HepG2 (cell line): ENCODE measurements at places on chromosomes 7 and 10. TPM values are rescaled to one million over a fixed set of nuclear protein-coding genes. Genes with fewer than 3 reads are reported as not detected.

The TUBAL3 gene
- total RNA-seq: 0.07 TPM in 1 of 2 replicates, not detected in the other

The CXCL12 gene
- not detected in 2 replicates for total RNA-seq

The UPK3BL1 gene
- 3.5 and 6.3 TPM in 2 replicates for total RNA-seq

The HOXA11 gene
- total RNA-seq: not detected in 2 replicates

The SEMA3D gene
- 0.07 TPM in 1 of 2 replicates, not detected in the other for total RNA-seq

The PCDH15 gene
- total RNA-seq: not detected in 2 replicates

The FAM237B gene
- not detected in 2 replicates for total RNA-seq

The CUL2 gene
- total RNA-seq: 33.1 and 48.2 TPM in 2 replicates

The ZNF25 gene
- 1.4 and 1.6 TPM in 2 replicates for total RNA-seq

The CCZ1B gene
- 49.4 and 50.0 TPM in 2 replicates for total RNA-seq

The ARMC3 gene
- not detected in 2 replicates for total RNA-seq

The FXYD4 gene
- total RNA-seq: not detected in 2 replicates

The ELOVL3 gene
- 0.24 and 0.69 TPM in 2 replicates for total RNA-seq

The PRLHR gene
- total RNA-seq: not detected in 2 replicates

The TNPO3 gene
- total RNA-seq: 44.6 and 61.5 TPM in 2 replicates

The SFTPA2 gene
- not detected in 2 replicates for total RNA-seq

The ADCY1 gene
- 0.80 and 1.5 TPM in 2 replicates for total RNA-seq

The BMS1 gene
- total RNA-seq: 25.2 and 41.1 TPM in 2 replicates

The ANKRD2 gene
- total RNA-seq: not detected in 2 replicates

The INTS15 gene
- total RNA-seq: 8.7 and 16.3 TPM in 2 replicates

The SHH gene
- total RNA-seq: 1.7 and 1.9 TPM in 2 replicates

The OR6V1 gene
- not detected in 2 replicates for total RNA-seq

The SMO gene
- total RNA-seq: 22.1 and 32.3 TPM in 2 replicates

The TCAF2 gene
- total RNA-seq: 0.04 TPM in 1 of 2 replicates, not detected in the other

The TMEM139 gene
- total RNA-seq: 7.8 and 7.9 TPM in 2 replicates
